ENCODE measurements at places on chromosomes 3 and 15.

GRCh38 chr15:50108461-50108860 is 10.6 kb downstream of the ATP8B4 start:
- DNase-seq, result no peak

GRCh38 chr3:73680391-73681095 is 55.8 kb upstream of the PDZRN3 start:
- DNase-seq, result no peak

DNA sequence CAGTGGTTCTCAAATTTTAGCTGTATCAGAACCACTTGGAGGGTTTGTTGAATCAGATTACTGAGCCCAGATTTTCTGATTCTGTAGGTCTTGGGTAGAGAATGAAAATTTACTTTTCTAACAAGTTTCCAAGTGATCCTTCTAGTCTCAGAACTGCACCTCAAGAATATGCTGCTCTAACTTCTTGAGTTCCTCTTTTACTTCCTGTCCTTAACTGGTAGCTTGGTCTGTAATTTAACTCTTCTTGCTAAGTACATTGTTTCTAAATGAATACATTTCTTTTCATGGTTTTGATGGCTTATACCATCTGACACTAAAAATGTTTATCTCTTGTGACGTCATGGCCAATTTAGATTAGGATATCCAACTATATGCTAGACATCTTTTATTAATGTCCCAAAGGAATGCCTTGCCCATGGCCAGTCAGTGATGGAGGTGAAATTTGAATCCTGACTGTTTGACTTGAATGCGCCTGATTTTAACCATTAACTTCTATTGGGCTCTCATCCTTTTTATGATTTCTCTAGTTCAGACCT is 262.6 kb upstream of the NAALADL2 start:
- no peak for DNase-seq

DNA sequence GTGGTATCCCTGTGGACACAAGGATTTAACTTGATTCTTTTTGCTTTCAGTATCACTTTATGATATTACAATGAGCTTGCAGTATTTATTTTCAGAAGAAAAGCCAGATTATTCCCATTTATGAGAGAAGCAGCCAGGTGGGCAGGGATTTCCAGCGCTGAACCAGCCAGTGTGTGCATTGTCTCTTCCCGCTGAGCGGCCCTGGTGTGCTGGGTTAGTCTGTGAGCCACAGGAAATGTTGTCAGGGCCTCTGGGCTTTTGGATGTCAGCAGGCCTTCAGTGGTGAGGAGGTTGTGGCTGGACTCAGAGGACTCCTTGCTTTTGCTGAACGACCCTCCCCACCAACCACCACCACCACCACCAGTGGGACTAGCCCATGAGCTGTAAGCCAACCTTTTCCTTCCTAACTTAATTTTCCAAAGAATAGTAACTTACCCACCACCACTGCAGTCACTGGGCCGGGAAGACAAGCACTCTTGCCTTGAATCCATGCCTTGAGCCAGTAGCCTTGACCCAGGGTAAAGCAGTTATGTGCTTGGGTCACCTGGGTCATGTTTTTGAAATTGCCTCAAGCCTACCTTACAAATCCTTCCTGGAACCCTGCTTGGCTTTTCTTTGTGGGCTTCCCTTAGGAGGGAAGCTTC is 33.1 kb downstream of the FLNB start:
- no peak for DNase-seq

DNA sequence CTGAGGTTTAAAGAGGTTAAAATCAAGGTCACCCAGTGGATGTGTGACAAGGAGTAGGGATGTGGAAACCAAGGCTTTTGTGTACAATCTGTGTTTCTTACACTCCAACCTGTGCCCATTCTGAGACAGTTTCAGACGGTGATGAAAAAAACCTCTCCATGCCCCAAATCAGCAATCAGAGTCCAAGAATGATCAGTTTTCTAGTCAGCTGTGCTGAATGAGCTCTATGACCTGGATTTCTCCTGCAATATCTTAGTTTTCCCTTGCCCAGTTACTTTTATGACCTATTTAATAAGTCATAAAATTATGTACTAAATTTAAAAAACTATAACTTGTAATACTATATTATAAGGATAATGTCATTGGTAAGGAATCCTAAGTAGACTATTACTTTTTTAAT is 37.5 kb upstream of the CBLB start:
- no peak for DNase-seq

DNA sequence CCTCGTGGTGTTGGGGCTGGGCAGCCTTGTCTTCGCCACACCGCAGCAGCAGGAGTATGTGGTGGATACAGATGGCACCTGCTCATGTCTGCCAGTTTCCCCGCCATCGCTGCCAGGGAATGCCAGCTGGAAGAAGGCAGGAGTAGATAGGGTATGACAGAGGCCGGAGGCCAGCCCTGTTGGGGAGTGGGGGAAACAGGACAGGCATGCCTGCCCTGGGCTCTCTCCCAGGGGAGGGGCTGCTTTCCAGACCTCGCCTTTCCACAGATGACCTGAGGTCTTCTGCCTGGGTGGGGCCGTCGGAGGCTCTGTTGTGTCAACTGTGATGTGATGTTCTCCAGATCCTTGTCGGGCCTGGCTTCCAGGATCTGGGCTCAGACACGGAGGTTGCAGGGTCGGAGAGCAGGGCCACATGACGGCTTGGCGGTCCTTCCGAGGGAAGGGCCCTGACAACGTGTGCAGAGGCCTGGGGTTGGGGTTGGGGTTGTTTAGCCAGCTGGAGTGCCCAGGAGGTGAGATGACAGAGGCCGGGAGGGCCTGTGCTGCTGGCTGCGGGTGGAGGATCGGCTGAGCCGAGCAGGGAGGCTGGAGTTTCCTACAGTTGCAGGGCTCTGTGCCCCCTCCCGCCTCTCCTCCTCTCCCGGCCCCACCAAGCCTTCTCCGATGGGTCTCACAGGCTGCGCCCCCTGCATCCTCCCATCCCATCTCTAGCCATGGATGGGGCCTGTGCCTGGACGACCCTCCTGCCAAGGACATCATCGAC is 102.0 kb downstream of the TBC1D2B start:
- no peak for DNase-seq

GRCh38 chr15:58552505-58553364 is 120.9 kb downstream of the LIPC start:
- DNase-seq, result no peak

DNA sequence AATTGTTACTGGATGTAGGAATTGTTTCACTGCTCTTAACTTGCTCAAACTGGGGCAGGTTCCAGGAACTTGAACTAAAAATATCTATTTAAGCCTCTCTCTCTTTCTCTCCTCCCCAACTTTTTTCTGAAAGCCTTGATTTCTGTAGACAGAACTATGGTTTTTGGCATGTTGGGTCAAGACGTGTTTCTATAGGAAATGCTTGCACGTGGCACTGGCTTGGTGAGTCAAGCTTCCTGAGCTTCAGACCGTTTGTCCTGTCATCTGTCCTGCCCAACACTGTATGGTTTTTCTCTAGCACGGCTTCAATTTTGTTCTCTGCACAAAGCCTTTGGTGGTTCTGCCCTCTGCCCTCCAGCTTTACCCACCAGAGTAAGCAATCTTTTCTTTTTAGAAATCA is 13.5 kb downstream of the EAF1 start:
- DNase-seq, result peak; percentile 80
